ENCODE measurements at places on chromosomes 3 and 15. TPM values are rescaled to one million over a fixed set of nuclear protein-coding genes. Genes with fewer than 3 reads are reported as not detected.

GRM7 gene
- 1.1 TPM for total RNA-seq

FBXO45 gene
- total RNA-seq: 7.5 TPM

CASR gene
- not detected for total RNA-seq

TBL1XR1 gene
- total RNA-seq: 147 TPM

ISY1 gene
- 21.7 TPM for total RNA-seq

PP2D1 gene
- total RNA-seq: not detected

SLC2A2 gene
- not detected for total RNA-seq

GRCh38 chr3:133880886-133881455 is 14.7 kb downstream of the RAB6B start:
- no peaks in the 10 kb centered on the region for H3K4me1 ChIP-seq
- H3K27me3 ChIP-seq: no peaks in the 10 kb centered on the region
- H3K27ac ChIP-seq: no peak overlapping the region
- no peak for DNase-seq
- no peak overlapping the region for H3K4me3 ChIP-seq
- H3K36me3 ChIP-seq: no peaks in the 10 kb centered on the region

DNA sequence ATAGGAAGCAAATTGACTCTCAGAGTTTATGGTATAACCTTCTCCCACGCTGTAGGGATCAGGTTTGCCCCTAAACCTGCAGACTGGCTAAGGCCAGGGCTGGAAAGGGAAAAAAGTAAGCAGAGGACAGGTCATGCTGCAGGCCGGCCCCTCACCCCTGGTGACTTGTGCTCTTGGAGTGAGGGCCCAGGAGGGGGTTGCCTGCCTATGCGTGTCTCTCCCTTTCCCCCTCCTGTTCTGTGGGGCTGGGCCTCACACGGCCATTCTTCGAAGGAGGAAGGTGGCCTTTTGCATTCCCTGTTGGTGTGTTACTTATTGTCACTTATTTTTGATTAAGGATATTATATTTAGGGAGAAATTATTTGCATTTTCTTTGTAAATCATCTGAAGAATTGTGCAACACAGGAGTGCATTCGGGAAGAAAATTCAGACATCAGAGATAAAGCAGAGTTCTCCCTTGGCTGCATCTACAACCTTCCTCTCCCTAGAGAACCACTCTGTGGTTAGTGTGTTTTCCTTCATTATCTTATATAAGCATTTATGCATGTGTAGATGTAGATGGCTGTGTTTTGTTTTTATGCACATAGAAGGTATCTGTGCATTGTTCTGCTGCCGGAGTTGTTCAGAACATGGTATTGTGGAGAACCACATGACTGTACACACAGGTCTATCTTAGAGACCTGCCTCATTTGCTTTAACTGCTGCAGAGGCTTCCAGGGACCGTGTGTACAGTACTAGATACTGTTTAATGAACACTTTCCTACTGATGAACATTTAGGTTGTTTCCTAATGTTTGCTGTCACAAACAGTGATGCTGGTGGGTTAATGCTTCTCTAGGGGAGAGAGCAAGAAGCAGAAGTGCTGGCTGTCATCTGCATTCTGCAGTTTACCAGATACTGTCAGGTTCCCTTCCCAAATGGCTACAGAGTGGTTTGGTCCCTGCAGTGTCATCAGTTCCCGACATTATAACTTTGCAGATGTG is 133.5 kb downstream of the APBA2 start:
- no peaks in the 10 kb centered on the region for H3K36me3 ChIP-seq
- H3K4me1 ChIP-seq: no peaks in the 10 kb centered on the region
- no peak overlapping the region for H3K27ac ChIP-seq
- H3K27me3 ChIP-seq: no peaks in the 10 kb centered on the region
- no peak overlapping the region for H3K4me3 ChIP-seq

DNA sequence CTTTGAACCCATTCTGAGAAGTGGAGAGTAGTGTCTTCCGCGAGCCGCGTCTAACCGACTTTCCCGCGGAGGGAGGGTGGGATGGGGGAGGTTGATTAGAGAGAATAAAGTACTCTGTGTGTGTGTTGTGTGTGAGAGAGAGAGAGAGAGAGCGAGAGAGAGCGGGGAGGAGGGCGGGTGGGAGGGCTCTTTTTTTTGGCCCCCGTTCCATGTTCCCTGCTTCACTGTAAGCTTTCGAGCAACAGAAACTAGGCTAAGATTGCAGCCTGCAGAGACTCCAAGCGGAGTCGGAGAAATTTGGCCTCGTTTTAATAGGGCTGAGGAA is 1.6 kb upstream of the MEIS2 start:
- H3K4me1 ChIP-seq: no peaks in the 10 kb centered on the region
- peak overlapping the region; percentile 72 for H3K4me3 ChIP-seq
- no peak for DNase-seq
- H3K36me3 ChIP-seq: no peaks in the 10 kb centered on the region
- no peaks in the 10 kb centered on the region for H3K27me3 ChIP-seq

GRCh38 chr3:100759159-100759558 is 49.9 kb downstream of the TFG start:
- H3K36me3 ChIP-seq: no peaks in the 10 kb centered on the region
- no peaks in the 10 kb centered on the region for H3K27me3 ChIP-seq
- no peaks in the 10 kb centered on the region for H3K4me1 ChIP-seq
- H3K4me3 ChIP-seq: no peak overlapping the region
- DNase-seq: no peak
- H3K27ac ChIP-seq: no peak overlapping the region

DNA sequence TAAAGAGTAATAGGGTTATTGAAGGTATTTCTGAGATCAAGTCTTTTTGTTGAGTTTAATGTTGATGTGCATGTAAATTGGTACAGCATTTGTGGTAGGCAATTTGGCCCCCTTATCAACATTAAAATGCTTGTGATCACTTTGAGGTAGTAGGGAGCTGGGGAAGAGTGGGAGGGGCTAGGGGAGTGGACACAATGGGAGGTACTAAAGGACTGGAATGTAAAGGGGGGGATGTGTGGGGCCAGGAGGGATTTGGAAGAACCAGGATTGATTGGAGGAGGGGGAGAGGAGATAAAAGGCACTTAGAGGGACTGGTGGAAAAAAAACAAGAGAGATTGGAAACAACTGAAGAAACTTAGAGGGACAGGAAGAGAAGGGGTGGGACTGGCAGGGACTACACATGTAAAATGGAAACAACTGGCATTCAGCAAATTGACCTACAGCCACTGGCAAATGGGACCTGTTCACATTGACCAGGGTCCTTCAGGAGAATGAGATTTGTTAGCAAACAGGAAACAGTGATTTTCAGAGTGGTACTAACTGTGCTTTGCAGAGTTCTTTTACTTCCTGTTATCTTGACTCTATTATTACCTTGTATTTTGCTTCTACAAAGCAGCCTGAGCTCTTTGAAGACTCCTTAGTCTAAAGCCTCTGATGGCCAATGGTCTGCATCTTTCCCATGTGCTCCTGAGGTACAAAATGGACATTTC is 47.8 kb upstream of the ZBTB38 start:
- no peaks in the 10 kb centered on the region for H3K4me1 ChIP-seq
- H3K36me3 ChIP-seq: no peaks in the 10 kb centered on the region
- no peaks in the 10 kb centered on the region for H3K27me3 ChIP-seq
- no peak overlapping the region for H3K27ac ChIP-seq

- H3K36me3 ChIP-seq: no peaks in the 10 kb centered on the region
- no peak for DNase-seq
- no peak overlapping the region for H3K4me3 ChIP-seq
Measured at GRCh38 chr3:117817103-117817502, 1107.5 kb downstream of the TUSC7 start.

GRCh38 chr3:77411334-77411733 is 371.4 kb downstream of the ROBO2 start:
- H3K4me3 ChIP-seq: no peak overlapping the region
- no peaks in the 10 kb centered on the region for H3K4me1 ChIP-seq
- no peaks in the 10 kb centered on the region for H3K27me3 ChIP-seq

DNA sequence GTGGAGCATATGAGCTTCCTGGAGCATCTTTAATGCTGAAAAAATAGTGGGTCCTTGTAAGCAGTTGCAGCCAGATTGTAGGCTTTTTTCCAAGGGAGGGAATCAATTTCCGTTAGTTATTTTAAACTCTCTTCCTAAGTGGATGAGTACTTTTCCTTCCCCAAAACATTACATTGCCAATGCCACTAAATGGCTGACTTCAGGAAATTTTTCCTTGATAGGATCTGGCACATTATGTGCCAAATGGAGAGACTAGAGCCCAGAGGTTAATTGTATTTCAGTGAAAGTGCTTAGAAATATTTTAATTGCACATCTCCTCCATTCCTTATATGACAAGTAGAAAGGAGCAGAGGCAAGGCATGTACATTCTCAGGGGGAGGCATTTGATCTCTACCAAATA is 83.5 kb downstream of the TNFAIP8L3 start:
- H3K27ac ChIP-seq: no peak overlapping the region
- H3K36me3 ChIP-seq: no peaks in the 10 kb centered on the region
- H3K4me1 ChIP-seq: no peaks in the 10 kb centered on the region

- peak overlapping the region; percentile 71 for H3K27ac ChIP-seq
- no peaks in the 10 kb centered on the region for H3K27me3 ChIP-seq
- H3K4me1 ChIP-seq: no peaks in the 10 kb centered on the region
Measured at GRCh38 chr3:196995646-196996355, 27.2 kb upstream of the PIGZ start.

- no peak for DNase-seq
- H3K4me3 ChIP-seq: no peak overlapping the region
- no peak overlapping the region for H3K27ac ChIP-seq
- no peaks in the 10 kb centered on the region for H3K27me3 ChIP-seq
Measured at GRCh38 chr15:55909036-55909811, 84.2 kb downstream of the NEDD4 start.

GRCh38 chr3:153855772-153856171 is 265.4 kb upstream of the ARHGEF26 start:
- no peak overlapping the region for H3K4me3 ChIP-seq
- H3K27ac ChIP-seq: no peak overlapping the region
- H3K36me3 ChIP-seq: no peaks in the 10 kb centered on the region
- H3K27me3 ChIP-seq: no peaks in the 10 kb centered on the region

- H3K27me3 ChIP-seq: no peaks in the 10 kb centered on the region
- H3K36me3 ChIP-seq: no peaks in the 10 kb centered on the region
- H3K27ac ChIP-seq: no peak overlapping the region
- H3K4me1 ChIP-seq: no peaks in the 10 kb centered on the region
- DNase-seq: no peak
- H3K4me3 ChIP-seq: no peak overlapping the region
Measured at GRCh38 chr15:33131552-33132232, 62.8 kb downstream of the FMN1 start.

GRCh38 chr15:26729581-26729980 is 43.3 kb downstream of the GABRB3 start:
- H3K27me3 ChIP-seq: no peaks in the 10 kb centered on the region
- H3K4me1 ChIP-seq: no peaks in the 10 kb centered on the region
- no peak overlapping the region for H3K4me3 ChIP-seq
- no peak overlapping the region for H3K27ac ChIP-seq
- no peak for DNase-seq
- H3K36me3 ChIP-seq: no peaks in the 10 kb centered on the region

DNA sequence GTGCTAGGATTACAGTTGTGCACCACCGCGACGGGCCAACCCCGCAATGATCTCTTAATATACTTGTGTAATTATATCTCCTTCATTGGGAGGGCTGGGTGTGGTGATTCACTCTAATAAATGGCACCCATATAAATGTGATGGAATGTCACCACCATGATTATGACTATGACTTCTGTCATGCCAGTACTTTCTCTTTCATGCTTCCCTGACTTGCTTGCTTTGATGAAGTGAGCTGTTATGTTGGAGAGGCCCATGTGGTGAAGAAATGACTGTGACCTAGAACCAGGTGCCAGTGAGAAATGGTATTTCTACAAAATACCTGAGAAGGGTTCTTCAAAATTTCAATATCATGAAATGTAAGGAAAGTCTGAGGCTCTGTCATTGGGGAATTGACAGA is 24.4 kb upstream of the TP63 start:
- DNase-seq: no peak
- no peaks in the 10 kb centered on the region for H3K4me1 ChIP-seq
- H3K4me3 ChIP-seq: no peak overlapping the region
- H3K27ac ChIP-seq: no peak overlapping the region
- H3K27me3 ChIP-seq: no peaks in the 10 kb centered on the region

GRCh38 chr3:146543461-146544001 is 876 bp downstream of the PLSCR1 start:
- H3K27me3 ChIP-seq: no peaks in the 10 kb centered on the region
- peak overlapping the region; percentile 97 for H3K27ac ChIP-seq
- H3K36me3 ChIP-seq: no peaks in the 10 kb centered on the region
- peak overlapping the region; percentile 72 for H3K4me3 ChIP-seq
- no peaks in the 10 kb centered on the region for H3K4me1 ChIP-seq
- no peak for DNase-seq

DNA sequence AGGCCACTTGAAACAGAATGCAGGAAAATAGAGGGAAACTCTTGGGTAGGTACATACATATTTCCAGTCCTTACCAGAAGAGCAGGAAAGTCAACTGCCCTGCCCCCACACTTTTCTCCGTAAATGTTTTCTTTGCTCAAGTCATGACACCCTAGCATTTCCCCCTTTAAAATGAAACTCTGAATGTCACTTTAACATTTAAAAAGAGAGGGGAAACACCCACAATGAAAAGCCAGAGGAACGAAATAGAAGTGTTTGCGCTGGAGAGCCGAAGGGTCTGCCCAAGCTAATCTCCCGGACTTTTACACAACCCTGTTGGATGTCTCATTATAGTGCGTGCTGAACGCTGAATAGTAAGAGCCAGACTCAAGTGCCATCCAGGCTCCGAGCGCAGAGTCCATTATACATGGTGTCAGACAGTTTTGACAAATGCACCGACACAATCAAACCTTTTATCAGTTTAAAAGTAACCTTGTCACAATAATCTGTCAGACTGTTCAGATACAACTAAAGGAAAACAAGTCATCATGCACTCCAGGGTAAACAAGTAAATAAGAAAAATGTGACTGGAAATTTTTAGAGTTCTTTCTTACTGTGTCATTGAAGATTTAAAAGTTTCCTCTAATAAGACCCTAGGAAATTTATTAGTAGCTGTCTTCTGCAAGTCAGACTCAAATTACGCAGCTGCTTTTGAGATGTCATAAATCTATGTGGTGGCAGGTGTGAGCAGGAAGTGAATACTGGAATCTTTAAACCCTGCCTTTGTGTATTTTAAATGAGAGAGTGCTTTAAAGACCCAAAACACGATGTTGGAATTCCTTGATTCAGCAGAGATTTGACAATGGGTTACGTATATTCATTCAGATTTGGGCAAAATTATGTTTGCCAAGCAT is 159.8 kb downstream of the RBMS3 start:
- H3K27me3 ChIP-seq: no peaks in the 10 kb centered on the region
- DNase-seq: no peak
- H3K4me1 ChIP-seq: no peaks in the 10 kb centered on the region
- H3K27ac ChIP-seq: no peak overlapping the region
- peak overlapping the region; percentile 19 for H3K4me3 ChIP-seq
- H3K36me3 ChIP-seq: no peaks in the 10 kb centered on the region

DNA sequence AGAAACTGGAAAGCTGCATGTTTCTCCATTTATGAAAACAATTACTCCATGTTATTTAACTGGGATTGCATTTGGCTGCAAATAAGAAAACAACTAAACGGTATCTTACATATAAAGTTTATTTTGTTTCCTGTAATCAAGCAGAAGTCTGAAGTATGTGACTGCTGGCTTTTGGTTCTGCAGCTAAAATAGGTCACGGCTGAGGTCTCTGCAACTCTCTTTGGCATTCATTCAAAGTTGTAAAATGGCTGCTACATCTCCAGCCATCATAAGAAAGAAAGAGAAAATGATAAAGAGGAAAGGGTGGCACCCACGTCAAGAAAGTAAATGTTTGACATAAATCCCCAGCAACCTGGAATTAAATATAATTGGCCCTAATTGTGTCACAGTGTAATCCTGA is 406.1 kb downstream of the TBC1D5 start:
- no peaks in the 10 kb centered on the region for H3K36me3 ChIP-seq
- no peaks in the 10 kb centered on the region for H3K4me1 ChIP-seq
- H3K27ac ChIP-seq: no peak overlapping the region

GRCh38 chr3:24137334-24137733 is 192.2 kb downstream of the NR1D2 start:
- no peaks in the 10 kb centered on the region for H3K27me3 ChIP-seq
- H3K4me1 ChIP-seq: no peaks in the 10 kb centered on the region
- no peak for DNase-seq
- H3K27ac ChIP-seq: no peak overlapping the region
- no peaks in the 10 kb centered on the region for H3K36me3 ChIP-seq
